Erythroblast (primary cell): ENCODE measurements at places on chromosomes 11 and 22.

- DNase-seq, result no peak
Observed at GRCh38 chr11:16434036-16434435, 77.7 kb upstream of the SOX6 start.

GRCh38 chr22:19046719-19047609, 75.2 kb downstream of the DGCR2 start:
- DNase-seq, result no peak

DNA sequence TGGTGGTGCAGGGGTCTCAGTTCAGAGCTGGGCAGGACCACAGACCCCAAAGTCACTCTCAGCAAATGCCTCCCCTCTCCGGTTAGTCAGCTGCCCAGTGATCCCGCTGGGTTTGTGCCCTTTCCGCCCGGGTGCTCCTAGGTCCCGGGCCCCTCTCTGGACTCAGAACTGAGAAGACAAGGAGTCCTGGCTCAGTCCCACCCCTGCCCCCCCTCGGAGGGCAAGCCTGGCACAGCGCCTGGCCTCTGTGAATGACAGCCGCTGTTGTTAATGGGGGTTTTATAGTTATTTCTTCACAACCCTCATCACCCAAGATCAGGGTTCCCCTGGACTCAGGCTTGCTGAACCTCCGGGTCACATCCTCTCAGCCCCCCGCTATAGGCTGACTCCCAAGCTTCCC, 47.6 kb downstream of the ELFN2 start:
- DNase-seq, result no peak

DNA sequence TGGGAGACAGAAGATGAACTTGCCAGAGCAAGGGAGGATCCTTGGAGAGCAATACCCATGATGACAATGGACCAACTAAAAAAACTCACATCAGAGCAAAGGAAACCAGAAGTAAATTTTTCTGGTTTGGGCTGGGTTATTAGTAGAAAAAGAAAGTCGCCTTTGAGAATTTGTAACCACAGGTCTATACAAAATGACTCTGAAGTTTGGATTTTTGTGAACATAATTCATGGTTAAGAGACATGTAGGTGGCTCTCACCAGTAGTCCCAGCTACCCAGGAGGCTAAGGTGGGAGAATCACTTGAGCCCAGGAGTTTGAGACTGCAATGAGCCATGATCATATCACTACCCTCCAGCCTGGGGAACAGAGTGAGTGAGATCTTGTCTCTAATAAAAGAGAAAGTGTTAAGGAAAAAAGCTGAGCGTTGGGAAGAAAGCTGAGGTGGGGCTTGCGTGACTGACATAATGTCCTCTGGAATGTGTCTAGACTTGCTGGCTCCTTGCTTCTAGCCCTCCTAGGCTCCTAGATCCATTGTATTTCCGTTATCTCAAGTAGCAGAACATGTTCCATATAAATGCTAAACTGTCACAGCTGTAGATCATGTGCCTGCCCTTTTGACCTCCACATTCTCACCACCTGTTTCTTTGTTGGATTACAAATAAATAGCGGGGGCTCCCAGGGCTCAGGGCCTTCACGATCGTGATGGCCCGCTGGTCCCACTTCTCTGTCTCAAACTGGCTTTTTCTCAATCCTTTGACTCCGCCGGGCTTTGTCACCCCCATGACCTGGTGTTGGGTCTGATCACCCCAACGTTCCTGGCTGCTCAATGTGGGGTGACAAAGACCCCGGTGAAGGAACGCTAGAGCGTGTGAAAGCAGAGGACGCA, 56.2 kb upstream of the SC5D start:
- DNase-seq, result no peak

DNA sequence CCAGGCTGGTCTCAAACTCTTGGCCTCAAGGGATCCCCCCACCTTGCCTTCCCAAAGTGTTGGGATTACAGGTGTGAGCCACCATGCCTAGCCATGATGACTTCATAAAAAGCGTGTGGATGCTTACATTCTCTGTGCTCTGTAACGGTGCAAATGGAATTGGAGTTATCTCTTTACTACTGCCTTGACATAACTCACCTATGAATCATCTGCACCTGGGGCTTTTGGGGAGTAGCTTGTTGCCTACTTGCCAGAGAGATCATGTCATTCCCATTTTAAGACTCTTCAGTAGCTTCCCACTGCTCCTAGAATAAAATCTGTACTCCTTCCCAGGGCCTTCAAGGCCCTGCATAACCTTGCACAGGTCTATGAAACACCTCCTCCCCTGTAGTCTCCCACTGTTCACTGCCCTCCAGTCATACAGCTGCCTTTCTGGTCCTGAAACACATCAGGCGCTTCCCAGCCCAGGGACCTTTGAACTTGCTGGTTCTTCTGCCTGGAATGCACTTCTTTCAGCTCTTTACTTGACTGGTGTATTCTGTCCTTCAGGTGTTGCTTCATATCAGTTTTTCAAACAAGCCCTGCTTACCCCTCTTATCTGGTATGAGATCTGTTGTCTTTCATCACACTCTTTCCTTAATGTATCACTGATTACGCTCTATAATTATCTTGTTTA, 19.6 kb upstream of the MOGAT2 start:
- no peak for DNase-seq

- peak; percentile 68 for DNase-seq
Observed at GRCh38 chr22:40193429-40194421, 16.0 kb downstream of the TNRC6B start.

GRCh38 chr11:34332524-34332923, 25.3 kb downstream of the ABTB2 start:
- DNase-seq, result no peak

DNA sequence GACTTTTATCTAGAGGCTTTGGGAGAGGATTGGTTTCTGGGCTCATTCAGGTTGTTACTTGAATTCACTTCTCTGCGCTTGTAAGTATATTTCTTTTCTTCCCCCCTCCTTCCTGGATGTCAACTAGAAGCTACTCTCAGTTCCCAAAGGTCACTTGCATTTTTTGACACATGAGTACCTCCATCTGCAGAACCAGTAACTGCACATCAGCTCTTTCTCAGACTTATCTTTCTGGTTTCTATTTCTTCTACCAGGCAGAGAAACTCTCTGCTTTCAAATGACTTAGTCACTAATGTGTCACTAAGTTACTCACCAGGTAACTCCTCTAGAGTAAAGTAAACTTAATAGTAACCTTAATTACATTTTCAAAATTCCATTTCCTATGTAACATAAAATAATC, 773.0 kb upstream of the LUZP2 start:
- no peak for DNase-seq
